ENCODE measurements at places on chromosomes 12 and 14.

DNA sequence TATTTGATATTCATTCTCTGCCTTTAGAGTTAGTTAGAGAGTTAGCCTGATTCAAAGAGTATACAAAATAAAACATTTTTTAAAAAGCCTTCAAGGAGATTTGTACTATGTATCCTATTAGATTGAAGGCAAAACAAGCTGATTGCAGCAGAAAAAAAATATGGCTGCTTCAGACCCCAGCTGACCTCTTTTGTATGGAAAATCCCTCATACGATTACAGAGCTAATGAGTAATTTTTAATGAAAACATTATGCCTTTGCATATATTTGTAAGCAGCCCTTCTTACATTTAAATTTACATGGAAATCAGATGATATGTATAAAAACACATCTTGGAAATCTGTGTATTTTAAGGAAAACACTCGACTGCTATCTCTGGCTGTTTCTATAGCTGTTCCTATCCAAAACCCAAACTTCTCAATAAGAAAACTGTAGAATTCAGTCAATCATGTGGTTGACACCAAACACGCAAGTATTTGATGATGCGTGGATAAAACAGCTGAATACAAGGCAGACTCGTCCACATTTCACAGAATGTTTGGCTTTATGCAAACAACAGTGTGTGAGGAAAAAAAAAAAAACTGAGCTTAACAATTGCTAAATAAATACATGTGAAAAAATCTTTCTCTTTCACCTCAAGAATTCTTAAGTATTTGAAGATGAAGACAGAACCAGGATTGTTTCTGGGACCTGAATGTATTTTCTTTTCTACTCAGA is 275.3 kb downstream of the EGLN3 start:
- DNase-seq = no peak

GRCh38 chr12:93442411-93443340 is 929 bp upstream of the UBE2N start:
- DNase-seq = no peak

- DNase-seq = no peak
Measured at GRCh38 chr12:78210894-78211302, 380.2 kb downstream of the NAV3 start.

DNA sequence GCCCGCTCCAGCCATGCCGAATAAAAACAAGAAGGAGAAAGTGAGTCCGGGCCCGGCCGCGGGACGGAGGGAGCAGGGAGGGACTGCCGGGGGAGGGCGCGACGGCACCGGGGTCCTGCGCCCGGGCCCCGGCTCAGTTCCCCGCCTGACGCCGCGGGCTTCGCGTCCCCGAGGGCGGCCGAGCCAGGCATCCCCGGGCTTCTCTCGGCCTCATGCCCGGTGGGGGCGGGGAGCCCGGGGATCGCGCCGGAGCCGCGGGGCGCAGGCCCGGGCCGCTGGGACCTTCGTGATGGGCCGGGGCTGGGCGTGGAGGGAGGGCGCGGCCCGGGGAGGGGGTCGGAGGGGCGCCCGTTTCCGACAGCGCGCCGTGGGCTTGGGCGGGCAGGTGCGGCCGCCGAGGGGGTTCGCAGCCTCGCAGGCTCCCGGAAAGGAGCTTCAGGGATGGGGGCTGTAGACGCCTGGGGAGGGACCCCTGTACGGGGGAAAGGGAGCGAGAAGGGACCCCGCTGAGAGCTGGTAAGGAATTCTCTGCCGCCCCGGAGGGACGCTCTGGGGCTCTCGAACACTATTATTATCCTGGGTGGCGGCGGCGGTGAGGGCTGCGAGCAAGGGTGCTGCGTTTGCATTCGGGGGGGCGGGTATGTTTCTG is 496 bp downstream of the PPP2R5C start:
- no peak for DNase-seq

DNA sequence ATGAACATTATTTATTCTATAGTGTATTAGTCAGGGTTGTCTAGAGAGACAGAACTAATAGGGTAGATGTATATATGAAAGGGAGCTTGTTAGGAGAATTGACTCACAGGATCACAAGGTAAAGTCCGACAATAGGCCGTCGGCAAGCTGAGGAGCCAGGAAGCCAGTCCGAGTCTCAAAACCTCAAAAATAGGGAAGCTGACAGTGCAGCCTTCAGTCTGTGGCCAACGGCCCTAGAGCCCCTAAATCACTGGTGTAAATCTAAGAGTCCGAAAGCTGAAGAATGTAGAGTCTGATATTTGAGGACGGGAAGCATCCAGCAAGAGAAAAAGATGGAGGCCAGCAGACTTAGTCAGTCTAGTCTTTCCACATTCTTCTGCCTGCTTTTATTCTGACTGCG is 912.2 kb downstream of the FLRT2 start:
- no peak for DNase-seq

GRCh38 chr12:98478606-98479005 is 36.8 kb upstream of the TMPO start:
- DNase-seq = no peak

DNA sequence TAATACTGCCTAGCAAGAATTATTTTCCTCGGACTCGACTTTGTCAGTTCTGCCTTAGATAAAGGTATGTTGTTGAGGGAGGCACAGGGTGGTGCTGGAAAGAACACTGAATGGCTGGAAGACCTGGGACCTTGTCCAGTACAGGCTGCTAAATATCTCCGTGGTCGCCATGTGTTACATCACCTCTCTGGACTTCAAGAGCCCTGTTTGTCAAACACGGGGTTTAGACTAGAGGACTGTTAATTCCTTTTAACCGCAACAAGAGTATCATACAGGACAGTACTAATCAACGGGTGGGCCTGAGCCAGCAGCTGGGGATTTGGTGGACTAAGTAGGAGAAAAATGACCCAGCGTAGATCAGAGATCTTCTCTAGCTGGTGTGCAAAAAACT is 476.3 kb downstream of the LRIG3 start:
- DNase-seq = no peak

DNA sequence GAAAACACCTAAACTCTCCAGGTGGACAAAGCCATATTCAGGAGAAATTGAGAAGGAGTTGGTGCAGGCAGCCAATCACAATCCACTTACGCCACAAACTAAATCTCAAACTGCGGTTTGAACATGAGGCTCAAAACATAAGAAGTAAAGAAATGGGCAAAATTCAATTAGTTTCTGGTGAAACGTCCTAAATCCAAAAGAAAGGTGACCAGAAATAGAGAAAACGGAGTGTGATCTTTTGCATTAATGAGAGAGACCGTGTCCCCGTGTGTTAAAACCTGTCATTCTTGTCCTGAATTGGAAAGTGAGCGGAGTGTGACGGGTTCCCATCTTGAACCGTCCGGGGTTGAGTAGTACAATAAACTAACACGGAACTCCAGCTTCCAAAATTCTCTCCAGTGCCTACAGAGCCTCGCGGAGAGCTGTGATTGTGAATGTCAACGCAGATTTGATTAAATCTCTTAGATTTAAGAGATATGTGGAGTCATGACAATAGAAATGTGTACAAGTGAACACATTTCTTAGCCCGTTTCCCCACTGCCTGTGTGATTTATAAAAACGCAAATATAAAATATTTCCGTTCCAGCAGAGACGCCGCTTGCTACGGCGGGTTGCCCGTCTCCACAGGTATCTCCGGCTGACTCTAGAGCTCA is 595 bp upstream of the METAP2 start:
- DNase-seq = peak; percentile 2

GRCh38 chr14:99256483-99256874 is 15.5 kb downstream of the BCL11B start:
- no peak for DNase-seq

DNA sequence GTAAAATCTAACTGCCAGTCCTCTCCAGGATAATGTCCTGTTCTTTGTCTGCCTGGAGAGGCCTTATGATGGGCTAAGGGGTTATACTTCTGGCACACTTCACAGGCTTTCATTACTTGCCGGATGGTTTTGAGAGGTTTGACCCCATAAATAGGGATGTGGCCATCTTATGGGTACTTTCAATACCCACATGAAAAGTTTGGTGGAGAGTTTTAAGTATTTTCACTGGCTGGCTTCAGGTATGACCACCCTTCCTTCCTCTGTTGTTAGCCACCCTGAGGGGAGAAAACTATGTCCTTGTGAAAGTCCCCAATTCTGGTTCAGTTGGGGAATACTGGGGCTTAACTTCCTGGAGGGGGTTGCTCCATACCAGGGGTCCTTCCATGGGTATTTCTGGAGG is 54.8 kb downstream of the ASCL4 start:
- no peak for DNase-seq

DNA sequence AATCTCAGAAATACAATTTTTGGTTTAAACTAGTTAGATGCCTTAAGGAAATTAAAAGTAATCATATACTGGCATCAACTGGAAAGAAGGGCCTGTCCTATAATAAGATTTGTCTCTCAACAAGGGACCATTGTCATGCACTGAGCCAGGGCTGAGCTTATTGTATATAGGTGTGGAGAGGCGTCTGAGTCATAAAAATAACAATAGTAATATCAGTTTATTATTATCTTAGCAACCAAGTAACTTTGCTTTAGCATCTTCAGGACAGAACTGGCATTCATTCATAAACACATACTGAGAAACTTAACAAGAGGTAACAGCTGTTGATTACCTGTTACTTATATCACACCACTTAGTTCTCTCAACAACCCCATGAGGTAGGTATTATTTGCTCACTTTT is 7.1 kb downstream of the KRT75 start:
- DNase-seq = no peak

GRCh38 chr12:79983986-79984620 is 49.2 kb upstream of the PPP1R12A start:
- no peak for DNase-seq

GRCh38 chr14:68284333-68284732 is 464.8 kb downstream of the RAD51B start:
- no peak for DNase-seq

DNA sequence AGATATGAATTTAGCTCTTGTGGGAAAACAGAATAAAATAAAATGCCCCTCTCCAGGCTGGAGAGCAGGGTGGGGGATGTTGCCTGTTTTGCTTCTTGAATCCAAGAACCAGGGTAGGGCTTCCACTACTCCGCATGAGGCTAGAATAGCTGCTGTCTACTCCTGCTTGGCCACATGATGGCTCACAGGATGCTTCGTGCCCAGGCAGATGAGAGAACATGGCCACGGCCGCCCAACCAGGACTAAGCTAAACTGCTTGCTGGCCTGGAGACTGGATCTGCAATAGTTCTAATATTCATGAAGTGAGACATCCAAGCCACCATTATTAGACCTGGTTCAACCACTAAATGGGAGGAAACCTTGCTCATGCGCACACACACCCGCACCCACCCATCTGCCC is 122.2 kb upstream of the METAP2 start:
- no peak for DNase-seq

GRCh38 chr12:49147384-49147783 is 16.2 kb upstream of the TUBA1B start:
- no peak for DNase-seq

- no peak for DNase-seq
Measured at GRCh38 chr12:59425798-59426197, 170.0 kb upstream of the SLC16A7 start.

DNA sequence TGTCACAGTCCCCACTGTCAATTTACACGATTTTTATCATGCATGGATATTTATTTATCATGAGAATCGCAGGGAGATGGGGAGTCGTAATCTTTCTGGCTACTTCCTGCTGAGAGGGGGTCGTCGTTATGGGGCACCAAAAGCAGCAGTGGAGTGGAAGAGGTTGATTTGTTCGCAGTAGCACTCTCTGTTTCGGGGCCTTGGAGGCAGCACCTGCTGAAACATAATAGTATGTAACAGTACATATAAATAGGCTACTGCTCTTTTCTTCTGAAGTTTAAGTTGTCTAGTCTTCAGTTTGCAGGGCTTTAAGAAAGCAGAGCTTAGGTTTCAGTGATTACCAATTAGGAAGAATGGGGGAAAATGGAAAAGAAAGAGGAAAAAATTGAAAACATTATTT is 3.8 kb downstream of the SOAT2 start:
- no peak for DNase-seq

DNA sequence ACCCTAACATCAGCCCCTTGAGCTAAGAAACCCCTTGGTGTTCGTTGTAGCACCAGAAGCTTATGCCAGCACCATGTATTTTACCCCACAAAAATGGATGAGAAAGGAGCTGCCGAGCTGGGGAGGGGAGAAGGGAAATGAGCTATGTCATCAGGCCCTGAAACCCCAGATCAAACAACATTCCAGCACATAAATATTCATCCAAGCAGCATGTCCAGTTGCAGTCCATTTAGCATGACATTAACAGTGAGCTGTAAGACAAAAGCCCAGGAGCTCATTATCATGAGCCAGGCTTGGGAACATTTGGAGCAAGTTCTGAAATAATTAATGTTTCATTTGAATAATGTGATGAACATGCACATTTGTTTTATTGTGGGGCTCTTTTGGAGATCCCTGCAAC is 630.1 kb upstream of the TMEM132C start:
- DNase-seq = no peak

GRCh38 chr14:33254861-33255395 is 316.2 kb downstream of the NPAS3 start:
- DNase-seq = no peak

GRCh38 chr12:53601296-53601847 is 24.8 kb downstream of the ATF7 start:
- no peak for DNase-seq

- no peak for DNase-seq
Measured at GRCh38 chr14:68295316-68295816, 475.8 kb downstream of the RAD51B start.

GRCh38 chr12:7948589-7949260 is 12.7 kb upstream of the SLC2A3 start:
- DNase-seq = no peak

GRCh38 chr14:72352012-72352411 is 419.8 kb downstream of the RGS6 start:
- no peak for DNase-seq

- no peak for DNase-seq
Measured at GRCh38 chr12:70091021-70091521, 152.2 kb upstream of the CNOT2 start.

DNA sequence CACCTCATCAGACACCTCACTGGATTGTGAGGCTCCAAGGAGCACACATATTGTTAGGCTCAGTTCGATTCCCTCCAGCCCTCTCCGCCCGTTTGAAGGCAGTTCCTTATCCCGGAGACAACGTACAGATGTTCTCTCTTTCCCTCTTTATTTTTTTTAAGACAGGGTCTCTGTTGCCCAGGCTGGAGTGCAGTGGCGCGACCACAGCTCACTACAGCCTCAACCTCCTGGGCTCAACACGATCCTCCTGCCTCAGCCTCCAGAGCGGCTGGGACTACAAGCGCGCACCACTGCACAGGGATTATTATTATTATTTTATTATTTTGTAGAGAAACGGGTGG is 718 bp upstream of the TROAP start:
- no peak for DNase-seq

Data from stimulated activated CD8-positive, alpha-beta memory T cell treated with anti-CD3 and anti-CD28 coated beads, Interleukin-7, amount 100 ng/mL, for 1 hour (primary cell).